ENCODE measurements at places on chromosomes 4 and X. TPM values are rescaled to one million over a fixed set of nuclear protein-coding genes. Genes with fewer than 3 reads are reported as not detected.

Gene MAGEB5
- polyA plus RNA-seq: not detected

Gene DCAF4L1
- 0.32 TPM for polyA plus RNA-seq

Gene OCIAD2
- polyA plus RNA-seq: 75.8 TPM

DNA sequence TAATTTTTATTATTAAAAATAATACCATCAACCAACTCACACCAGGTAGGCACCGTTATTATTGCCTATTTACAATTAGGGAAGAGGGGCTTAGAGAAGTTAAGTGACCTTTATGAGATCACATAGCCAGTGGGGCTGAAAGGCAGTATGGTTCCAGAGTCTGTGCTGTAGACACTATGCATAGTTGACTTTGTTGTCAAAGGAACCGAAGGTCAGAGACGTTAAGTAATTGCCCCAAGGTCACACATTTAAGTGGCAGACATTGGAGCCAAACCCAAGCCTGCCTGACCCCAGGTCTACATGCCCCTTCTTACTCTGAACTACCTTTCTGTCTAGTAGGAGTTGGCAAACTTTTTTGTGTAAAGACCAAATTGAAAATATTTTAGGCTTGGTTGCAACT, 36.4 kb downstream of the RHOH start:
- no peak for DNase-seq

DNA sequence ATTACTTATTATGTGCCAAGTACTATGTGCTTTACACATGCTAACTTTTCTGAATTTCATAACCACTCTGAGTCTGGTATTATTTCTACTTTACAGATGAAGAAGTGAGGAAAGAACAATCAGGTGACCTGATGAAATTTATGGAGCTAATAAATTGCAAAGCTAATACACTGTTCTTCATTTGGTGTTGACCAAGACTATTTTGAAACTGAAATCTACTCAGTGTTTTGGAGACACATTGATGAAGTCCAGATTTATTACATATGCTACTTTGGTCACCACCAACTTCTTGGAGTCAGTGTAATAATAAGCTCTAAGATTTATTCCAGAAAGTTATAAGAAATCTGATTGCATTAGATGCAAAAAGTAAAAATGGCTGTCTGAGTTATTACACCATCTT, 637.9 kb downstream of the FAT4 start:
- DNase-seq: no peak

- DNase-seq: no peak
These were observed 72.0 kb downstream of the PRPS1 start for GRCh38 chrX:107700317-107700774.

DNA sequence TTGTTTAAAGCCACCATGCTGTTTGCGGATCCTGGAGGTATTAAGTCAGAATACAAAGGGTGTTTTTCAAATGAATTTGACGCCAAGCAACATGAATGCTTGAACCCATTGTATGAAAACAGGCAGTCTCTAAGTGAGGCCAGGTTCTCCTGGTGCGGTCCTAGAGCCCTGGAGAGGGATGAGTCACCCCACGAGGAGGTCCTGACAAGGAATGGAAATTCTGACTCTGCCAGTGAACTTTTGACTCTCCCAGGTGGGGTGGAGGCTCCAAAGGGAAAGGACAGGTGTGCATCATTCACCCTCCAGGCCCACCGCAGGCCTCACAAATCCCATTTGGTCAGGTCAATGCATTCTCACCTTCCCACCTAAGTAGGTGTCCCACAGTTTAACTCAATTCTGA, 1.5 kb downstream of the TRIM2 start:
- DNase-seq: no peak

- no peak for DNase-seq
These were observed 2024.1 kb upstream of the TENM3 start for GRCh38 chr4:180219080-180219479.

DNA sequence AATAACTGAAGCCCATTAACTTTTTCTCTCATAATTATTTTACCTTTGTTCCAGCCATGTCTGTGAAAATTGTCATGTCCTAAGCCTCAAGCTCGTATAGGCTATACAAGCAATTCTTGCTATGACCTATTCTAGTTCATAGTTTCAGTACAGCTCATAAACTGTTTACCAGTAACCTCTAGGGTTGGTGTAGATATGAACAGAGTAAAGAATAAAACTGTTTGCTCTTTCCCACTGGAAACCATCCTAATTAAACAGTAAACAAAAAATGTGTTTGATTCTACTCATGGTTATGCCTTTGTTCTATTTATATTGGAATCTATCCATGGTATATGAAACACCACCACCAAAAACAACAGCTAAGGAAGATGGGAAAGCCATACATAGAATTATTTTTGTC, 1444.0 kb upstream of the PCDH7 start:
- DNase-seq: no peak

GRCh38 chr4:186472948-186473347, 82.4 kb downstream of the MTNR1A start:
- DNase-seq: no peak

DNA sequence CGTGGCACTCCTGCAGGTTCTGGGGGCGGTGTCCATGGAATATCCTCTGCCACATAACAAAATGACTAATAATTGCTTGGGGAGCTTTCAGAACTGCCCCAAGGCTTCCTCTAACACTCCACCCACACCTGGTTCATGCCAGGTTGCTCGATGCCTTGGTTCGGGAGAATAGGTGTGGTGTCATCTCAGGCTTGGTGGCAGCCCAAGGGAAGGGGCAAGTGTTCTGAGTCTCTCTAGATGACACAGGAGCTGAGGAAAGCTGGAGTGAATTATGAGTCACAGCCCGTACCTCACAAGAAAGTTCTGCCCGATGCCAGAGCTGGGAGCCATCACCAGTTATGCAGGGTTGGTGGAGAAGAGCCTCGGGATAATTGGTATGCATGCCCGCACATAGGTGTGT, 14.7 kb downstream of the FTSJ1 start:
- no peak for DNase-seq

GRCh38 chr4:39324446-39324845, 41.7 kb downstream of the RFC1 start:
- no peak for DNase-seq
